ENCODE measurements at places on chromosomes 1 and 21. TPM values are rescaled to one million over a fixed set of nuclear protein-coding genes. Genes with fewer than 3 reads are reported as not detected.

The CDC7 gene
- 30.1 TPM for total RNA-seq

The BRINP3 gene
- 1.0 TPM for total RNA-seq

The ASPM gene
- total RNA-seq, result 26.9 TPM

The SF3B4 gene
- total RNA-seq, result 120 TPM

DNA sequence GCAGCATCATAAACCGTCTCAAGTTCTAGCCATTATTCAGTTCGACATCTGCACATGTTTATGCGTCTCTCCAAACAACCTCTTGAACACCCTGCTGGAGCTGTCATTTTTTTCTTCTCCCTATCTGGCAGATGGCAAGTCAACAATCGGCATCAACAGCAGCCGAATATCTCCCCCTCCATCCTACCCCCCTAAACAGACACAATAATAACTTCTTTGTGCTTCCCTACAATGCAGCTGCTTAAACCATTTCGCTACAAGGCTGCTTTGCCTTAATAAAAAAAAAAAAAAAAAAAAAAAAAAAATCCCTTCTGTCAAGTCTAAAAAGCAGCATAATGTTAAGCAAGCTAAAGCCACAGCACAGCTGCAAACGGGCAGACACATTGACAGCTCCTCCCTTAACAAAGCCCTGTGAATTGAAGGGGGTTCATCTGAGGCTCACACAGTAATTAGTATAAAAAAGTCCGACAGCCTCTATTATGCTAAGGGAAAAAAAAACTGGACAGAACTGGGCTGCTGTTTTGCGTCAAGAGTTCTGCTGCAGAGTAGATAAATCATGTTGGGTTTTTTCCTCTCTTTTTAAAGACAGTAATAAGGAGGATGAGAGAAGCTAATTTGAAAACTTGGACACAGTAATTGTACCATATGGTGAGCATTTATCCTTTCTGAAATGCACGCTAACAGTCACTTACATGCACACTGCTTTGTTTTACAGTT, 136.4 kb downstream of the AKT3 start:
- H3K4me3 ChIP-seq, result no peak overlapping the region
- no peaks in the 10 kb centered on the region for H3K27me3 ChIP-seq
- no peak overlapping the region for H3K27ac ChIP-seq
- H3K4me1 ChIP-seq, result no peaks in the 10 kb centered on the region
- DNase-seq, result no peak

GRCh38 chr21:42679319-42680057, 26.1 kb downstream of the PDE9A start:
- H3K4me3 ChIP-seq, result no peak overlapping the region
- DNase-seq, result no peak
- H3K36me3 ChIP-seq, result no peaks in the 10 kb centered on the region
- H3K4me1 ChIP-seq, result no peaks in the 10 kb centered on the region
- H3K27me3 ChIP-seq, result no peaks in the 10 kb centered on the region

GRCh38 chr1:17502326-17502778, 37.1 kb upstream of the ARHGEF10L start:
- no peak overlapping the region for H3K4me3 ChIP-seq
- no peak overlapping the region for H3K27ac ChIP-seq
- no peaks in the 10 kb centered on the region for H3K36me3 ChIP-seq
- DNase-seq, result no peak
- H3K27me3 ChIP-seq, result no peaks in the 10 kb centered on the region

- DNase-seq, result no peak
- H3K4me3 ChIP-seq, result no peak overlapping the region
- no peaks in the 10 kb centered on the region for H3K27me3 ChIP-seq
- no peaks in the 10 kb centered on the region for H3K36me3 ChIP-seq
- H3K27ac ChIP-seq, result no peak overlapping the region
- no peaks in the 10 kb centered on the region for H3K4me1 ChIP-seq
Measured at GRCh38 chr1:22471078-22471477, 19.4 kb downstream of the ZBTB40 start.

- no peaks in the 10 kb centered on the region for H3K27me3 ChIP-seq
- H3K36me3 ChIP-seq, result no peaks in the 10 kb centered on the region
- no peak overlapping the region for H3K27ac ChIP-seq
- H3K4me3 ChIP-seq, result no peak overlapping the region
Measured at GRCh38 chr1:157119448-157119847, 18.7 kb downstream of the ETV3 start.

- no peaks in the 10 kb centered on the region for H3K27me3 ChIP-seq
- no peak overlapping the region for H3K4me3 ChIP-seq
- H3K36me3 ChIP-seq, result no peaks in the 10 kb centered on the region
- H3K27ac ChIP-seq, result no peak overlapping the region
Measured at GRCh38 chr1:241413386-241413785, 56.4 kb upstream of the RGS7 start.

- H3K4me3 ChIP-seq, result no peak overlapping the region
- no peaks in the 10 kb centered on the region for H3K36me3 ChIP-seq
- DNase-seq, result no peak
- H3K27me3 ChIP-seq, result no peaks in the 10 kb centered on the region
- H3K27ac ChIP-seq, result no peak overlapping the region
Measured at GRCh38 chr1:245933431-245934045, 573.5 kb downstream of the SMYD3 start.

DNA sequence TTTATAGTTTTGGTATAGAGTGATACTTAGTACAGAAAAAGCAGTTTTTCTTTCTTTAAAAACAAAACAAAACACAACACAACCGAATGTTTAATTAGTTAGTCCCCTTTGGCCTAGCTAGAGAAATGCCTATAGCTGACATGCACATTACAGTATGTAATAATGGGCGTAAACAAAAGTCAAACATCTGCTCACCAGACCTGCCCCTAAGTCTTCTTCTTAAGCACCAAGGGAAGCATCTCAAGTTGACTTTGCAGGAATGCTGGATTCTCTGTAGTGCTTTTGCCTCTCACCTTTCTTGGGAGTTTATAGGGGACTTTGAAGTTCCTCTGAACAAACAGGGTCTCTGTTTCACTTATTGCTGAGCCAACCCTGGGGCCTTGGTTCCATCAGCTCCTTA, 143.7 kb downstream of the TM2D1 start:
- no peaks in the 10 kb centered on the region for H3K36me3 ChIP-seq
- H3K4me1 ChIP-seq, result no peaks in the 10 kb centered on the region
- no peak overlapping the region for H3K27ac ChIP-seq
- no peak for DNase-seq
- peaks cover 8% of the 10 kb centered on the region for H3K27me3 ChIP-seq

- no peaks in the 10 kb centered on the region for H3K27me3 ChIP-seq
- H3K27ac ChIP-seq, result no peak overlapping the region
- no peaks in the 10 kb centered on the region for H3K36me3 ChIP-seq
- DNase-seq, result no peak
Measured at GRCh38 chr1:71548398-71548890, 467.6 kb upstream of the ZRANB2 start.
